ENCODE measurements at places on chromosomes 13 and 19. TPM values are rescaled to one million over a fixed set of nuclear protein-coding genes. Genes with fewer than 3 reads are reported as not detected.

Gene KLK11
- not detected for total RNA-seq

Gene CAPNS1
- total RNA-seq: 245 TPM

Gene ABHD13
- 10.3 TPM for total RNA-seq

DNA sequence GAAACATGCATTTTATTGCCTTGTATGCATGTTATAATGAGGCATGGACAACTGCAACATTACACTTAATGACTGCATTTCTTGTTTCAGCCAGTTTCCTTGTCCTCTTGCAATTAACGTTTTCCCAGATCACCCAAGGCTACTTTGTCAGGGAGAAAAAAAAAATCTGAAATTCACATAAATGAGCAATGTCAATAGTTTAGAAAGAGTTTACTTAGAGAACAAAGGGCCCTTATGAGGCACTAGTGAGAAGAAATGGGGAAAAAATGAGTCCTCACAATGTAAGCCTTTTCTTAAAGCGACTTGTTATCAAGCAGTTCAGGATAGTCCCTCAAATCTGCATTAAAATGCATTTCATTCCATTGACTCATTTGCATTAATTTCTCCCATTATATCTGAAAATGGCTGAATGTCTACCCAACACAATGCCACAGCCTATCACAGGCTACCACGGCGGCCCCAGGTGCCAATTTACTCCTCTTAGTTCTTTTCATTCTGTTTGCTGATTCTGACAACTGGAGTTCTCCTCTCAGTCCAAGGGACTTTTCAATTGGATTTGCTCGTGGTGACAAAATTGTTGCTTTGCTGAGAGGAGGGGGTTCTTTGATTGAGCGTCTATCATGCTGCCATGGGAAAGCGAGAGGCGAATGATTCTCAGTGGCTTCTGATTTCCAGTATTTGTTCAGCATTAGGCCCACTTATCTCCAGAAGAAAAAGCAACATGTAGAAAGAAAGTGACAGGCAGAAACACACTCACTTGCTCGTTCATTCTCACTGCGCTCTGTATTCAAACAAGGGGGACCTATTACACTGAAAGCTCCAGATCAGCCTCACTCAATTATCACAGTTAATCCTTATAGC lies 107.1 kb downstream of the DACH1 start:
- no peak overlapping the region for H3K27ac ChIP-seq
- H3K4me3 ChIP-seq: no peak overlapping the region
- H3K36me3 ChIP-seq: no peaks in the 10 kb centered on the region
- no peak for DNase-seq
- H3K27me3 ChIP-seq: no peaks in the 10 kb centered on the region
- H3K4me1 ChIP-seq: no peaks in the 10 kb centered on the region

- H3K4me1 ChIP-seq: peaks cover 25% of the 10 kb centered on the region
- DNase-seq: peak; percentile 92
- H3K27me3 ChIP-seq: no peaks in the 10 kb centered on the region
- peak overlapping the region; percentile 86 for H3K27ac ChIP-seq
These were observed 3.6 kb downstream of the CD37 start for GRCh38 chr19:49338691-49339300.

- H3K36me3 ChIP-seq: no peaks in the 10 kb centered on the region
- peak overlapping the region; percentile 99 for H3K27ac ChIP-seq
- H3K27me3 ChIP-seq: no peaks in the 10 kb centered on the region
- H3K4me1 ChIP-seq: peaks cover 52% of the 10 kb centered on the region
- no peak for DNase-seq
- H3K4me3 ChIP-seq: peak overlapping the region; percentile 75
These were observed 534 bp downstream of the STK24 start for GRCh38 chr13:98576200-98576945.

DNA sequence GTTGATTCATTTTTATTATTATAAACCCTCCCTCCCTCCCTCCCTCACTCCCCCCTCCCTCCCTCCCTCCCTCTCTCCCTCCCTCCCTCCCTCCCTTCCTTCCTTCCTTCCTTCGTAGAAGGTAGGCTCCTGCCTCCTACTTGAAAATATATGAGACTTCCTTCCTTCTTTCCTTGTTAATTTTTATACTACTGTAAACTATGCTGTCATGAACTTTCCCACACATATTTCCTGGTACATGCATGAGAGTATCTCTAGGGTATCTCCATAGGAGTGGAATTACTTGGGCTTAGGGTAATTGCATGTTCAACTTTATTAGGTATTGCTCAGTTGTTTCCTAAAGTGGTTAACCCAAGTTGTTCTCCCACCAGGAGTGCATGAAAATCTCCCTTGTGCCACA lies 330.6 kb downstream of the KCNRG start:
- no peak overlapping the region for H3K4me3 ChIP-seq
- H3K36me3 ChIP-seq: no peaks in the 10 kb centered on the region
- no peak overlapping the region for H3K27ac ChIP-seq
- no peaks in the 10 kb centered on the region for H3K27me3 ChIP-seq
- peaks cover 3% of the 10 kb centered on the region for H3K4me1 ChIP-seq
- no peak for DNase-seq

DNA sequence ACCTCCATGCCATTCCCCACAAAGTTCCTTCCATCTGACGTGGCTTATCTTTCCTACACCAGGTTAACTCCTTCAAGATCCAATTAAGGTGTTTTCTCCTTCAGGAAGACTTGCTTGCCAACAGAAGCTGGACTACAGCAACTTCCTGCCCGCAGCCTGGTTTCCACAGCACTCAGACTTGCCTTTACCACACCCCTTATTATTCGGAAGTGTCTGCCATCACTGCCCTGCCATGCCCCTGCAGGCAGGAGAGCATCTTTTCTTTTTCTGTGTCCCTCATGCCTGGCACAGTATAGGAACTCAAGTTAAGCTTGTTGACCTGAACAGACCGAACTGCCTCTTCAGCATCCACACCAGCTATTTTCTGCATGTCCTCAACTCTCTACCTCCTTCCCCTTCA lies 168.0 kb downstream of the FOXO1 start:
- no peak overlapping the region for H3K4me3 ChIP-seq
- H3K36me3 ChIP-seq: no peaks in the 10 kb centered on the region
- peaks cover 8% of the 10 kb centered on the region for H3K4me1 ChIP-seq
- no peak for DNase-seq
- H3K27me3 ChIP-seq: no peaks in the 10 kb centered on the region

DNA sequence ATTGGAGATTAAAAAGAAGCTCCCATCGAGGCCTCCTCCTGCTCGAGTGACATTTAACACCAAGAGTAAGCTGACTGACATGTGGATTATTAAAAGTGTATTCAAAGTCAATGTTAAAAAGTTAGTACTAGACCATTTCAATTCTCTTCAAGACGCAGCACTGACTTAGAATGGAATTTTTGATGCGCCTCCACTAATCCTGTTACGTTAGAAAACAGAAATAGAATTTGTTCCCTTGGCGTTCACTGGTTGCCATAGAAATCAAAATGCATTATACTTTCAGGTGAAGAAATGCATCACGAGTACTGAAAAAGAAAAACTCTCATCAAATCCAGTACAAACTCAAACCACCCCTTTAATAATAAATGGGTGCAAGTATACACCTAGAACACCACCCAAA lies 42.2 kb downstream of the BRD4 start:
- peak overlapping the region; percentile 16 for H3K27ac ChIP-seq
- no peaks in the 10 kb centered on the region for H3K27me3 ChIP-seq
- no peaks in the 10 kb centered on the region for H3K36me3 ChIP-seq

DNA sequence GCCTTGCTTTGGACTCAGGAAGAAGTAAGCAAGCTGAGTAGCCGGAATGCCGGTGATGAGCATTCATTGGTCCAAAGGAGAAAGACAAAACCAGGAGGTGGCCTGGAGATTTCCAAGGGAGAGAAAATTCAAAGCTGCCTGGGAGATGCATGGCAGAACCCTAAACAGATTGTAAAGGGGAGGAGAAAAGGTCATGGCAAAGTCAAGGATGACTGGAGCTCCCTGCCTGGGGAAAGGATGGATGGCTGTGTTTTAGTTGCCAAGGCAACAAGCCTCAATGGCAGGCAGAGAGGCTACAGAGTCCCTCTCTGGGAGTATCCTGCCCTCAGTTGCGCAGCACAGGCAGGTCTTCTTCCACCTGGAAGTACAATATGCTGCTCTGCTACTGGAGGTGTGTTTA lies 134.0 kb downstream of the ENOX1 start:
- H3K27ac ChIP-seq: no peak overlapping the region
- no peak for DNase-seq
- H3K27me3 ChIP-seq: no peaks in the 10 kb centered on the region
- no peak overlapping the region for H3K4me3 ChIP-seq

- no peaks in the 10 kb centered on the region for H3K36me3 ChIP-seq
- no peak for DNase-seq
- no peaks in the 10 kb centered on the region for H3K4me1 ChIP-seq
- H3K27me3 ChIP-seq: no peaks in the 10 kb centered on the region
- no peak overlapping the region for H3K4me3 ChIP-seq
These were observed 26.2 kb downstream of the FREM2 start for GRCh38 chr13:38713046-38713445.

DNA sequence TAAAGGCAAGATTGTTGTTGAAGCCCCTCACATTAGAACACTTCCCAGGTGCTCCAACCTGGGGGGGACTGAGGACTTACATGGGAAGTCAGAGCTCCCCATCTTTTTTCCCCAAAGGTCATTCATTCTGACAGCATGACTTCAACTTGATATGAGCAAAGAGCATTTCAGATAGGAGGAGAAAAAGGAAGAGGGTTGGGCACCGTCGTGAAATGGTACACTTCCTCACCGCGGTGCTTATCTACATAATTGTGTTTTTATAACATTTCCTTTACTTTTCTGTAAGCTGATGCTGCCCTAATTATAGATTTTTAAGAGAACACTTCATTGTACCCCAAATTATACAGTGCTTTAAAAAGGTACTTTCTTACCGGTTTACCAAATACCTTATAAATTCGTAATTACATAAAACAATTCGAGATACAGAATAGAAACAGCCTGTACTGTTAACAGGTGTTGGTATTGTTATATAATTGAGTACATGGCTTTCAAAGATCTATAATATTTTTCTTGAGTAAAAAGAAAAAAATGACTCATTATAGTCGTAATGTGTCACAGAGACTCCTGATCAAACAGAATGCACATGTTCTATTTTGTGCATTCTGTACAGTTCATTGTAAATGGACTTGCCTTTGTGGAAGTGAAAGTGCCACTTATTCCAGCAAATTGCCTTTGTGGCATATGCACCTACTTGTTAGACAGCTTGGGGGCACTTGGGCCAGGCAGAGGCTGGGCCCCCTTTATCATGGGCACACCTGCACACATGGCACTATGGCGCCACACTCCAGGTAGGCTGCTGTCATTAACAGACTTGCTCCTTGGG lies 81.8 kb downstream of the GGACT start:
- no peaks in the 10 kb centered on the region for H3K36me3 ChIP-seq
- H3K4me3 ChIP-seq: no peak overlapping the region
- no peaks in the 10 kb centered on the region for H3K4me1 ChIP-seq
- no peak for DNase-seq
- H3K27ac ChIP-seq: no peak overlapping the region

Measured in esophagus muscularis mucosa (tissue), 4 donors.